ENCODE measurements at places on chromosomes 16 and 17.

DNA sequence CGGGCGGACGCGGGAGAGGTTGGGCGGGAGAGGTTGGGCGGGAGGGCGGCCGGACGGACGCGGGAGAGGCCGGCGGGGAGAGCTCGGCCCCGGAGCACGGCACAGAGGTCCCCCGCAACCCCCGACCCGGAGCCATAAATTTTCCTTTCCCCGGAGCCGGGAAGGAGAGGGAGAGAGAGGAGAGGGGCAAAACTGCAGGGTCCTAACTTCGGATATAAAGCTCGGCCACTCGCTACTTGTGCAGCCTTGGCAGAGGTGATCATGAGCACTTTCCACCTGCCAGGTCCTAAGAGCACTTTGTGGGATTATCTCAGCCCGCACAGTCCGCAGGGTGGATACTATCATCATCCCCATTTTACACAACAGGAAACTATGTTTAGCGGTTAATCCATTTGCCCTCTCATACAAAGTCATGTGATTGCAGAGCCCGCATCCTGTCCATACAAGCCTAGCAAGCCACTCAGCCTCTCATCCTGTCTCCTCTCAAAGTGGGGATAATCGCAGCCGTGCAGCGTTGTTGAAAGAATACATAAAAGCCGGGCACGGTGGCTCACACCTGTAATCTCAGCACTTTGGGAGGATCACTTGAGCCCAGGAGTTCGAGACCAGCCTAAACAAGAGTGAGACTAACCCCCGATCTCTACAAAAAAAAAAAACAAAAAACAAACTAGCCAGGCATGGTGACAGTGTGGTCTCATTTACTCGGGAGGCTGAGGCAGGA lies 780 bp upstream of the DCAKD start:
- peak; percentile 39 for DNase-seq

GRCh38 chr16:79253100-79253631 lies 347.4 kb downstream of the MAF start:
- DNase-seq, result no peak

GRCh38 chr17:56160422-56160821 lies 7.1 kb downstream of the ANKFN1 start:
- DNase-seq, result no peak

DNA sequence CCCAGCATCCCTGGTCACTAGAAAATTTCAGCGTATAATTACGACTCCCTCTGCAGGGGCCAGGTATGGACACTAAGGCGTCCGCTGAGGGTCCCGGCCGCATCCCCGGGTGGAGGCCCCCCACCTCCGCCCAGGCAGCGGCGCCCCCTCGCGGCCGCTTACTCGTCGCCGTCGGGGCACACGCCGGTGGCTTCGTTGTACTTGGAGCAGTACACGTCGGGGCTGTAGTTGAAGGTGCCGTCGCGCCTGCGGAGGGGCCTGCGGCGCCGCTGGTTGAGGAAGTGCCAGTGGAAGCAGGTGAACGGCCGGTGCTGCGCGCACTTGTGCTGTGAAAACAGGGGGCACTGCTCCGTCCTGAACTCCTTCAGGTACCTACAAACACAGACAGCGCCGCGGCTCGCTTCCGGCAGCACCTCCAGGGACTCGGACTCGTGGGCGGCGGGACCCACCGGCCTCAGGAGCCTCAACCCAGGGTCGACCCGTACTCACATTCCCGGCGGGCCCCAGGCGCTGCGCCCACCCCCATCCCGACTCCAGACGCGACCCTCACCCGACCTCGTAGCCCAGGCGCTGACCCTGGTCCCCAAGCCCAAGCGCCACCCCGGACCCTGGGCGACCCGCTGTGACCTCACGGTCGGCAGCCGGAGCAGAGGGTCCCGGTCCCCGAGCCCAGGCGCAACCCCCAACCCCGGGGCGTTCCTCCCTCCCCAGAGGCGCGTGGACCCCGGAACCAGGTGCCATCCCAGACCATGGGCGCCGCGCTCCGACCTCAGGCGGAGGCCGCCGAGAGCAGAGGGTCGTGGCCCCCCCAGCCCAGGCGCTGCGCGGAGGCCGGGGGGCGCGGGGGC lies 596 bp downstream of the UNKL start:
- peak; percentile 45 for DNase-seq

GRCh38 chr16:65249768-65250167 lies 127.9 kb upstream of the CDH11 start:
- DNase-seq, result no peak

DNA sequence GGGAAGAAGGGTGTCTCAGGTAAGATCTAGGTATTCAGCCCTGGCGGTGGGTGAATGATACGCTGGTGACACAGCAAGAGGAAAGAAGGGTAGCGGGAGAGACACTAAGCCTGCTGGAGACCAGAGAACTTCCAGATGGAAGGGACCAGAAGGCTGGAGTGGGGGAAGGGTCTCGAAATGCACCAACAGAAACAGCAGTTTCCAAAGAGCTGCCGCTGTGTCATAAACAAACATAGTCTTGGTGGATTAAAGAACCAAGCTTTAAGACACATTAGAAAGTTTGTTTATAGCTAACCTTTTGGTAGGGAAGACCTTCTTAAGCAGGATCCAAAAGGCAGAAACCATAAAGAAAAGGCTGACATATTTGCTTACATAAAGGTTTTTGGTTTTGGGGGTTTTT lies 20.9 kb downstream of the TRPV3 start:
- DNase-seq, result no peak

GRCh38 chr17:3921502-3922319 lies 5.4 kb upstream of the P2RX1 start:
- DNase-seq, result no peak

DNA sequence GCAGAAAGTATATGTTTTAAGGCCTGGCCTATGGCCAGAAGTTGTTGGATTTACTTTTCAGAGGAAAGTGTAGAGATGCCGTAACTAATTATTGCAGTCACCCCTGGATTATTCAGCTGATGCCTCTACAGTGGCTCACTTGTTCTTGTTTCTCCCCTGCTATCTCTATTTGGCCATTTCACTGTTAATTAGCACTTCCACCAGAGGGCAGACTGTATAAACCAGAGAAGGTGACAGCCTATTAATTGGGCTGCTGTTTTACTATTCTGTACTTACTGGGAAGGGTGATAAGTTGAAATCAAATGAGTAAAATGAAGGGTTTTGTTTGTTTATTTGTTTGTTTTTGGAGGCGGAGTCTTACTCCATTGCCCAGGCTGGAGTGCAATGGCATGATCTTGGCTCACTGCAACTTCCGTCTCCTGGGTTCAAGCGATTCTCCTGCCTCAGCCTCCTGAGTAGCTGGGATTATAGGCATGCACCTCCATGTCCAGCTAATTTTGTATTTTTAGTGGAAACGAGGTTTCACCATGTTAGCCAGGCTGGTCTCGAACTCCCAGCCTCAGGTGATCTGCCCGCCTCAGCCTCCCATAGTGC lies 66.0 kb downstream of the CDK12 start:
- DNase-seq, result no peak

- no peak for DNase-seq
Observed at GRCh38 chr17:7711051-7711755, 6.2 kb downstream of the EFNB3 start.

DNA sequence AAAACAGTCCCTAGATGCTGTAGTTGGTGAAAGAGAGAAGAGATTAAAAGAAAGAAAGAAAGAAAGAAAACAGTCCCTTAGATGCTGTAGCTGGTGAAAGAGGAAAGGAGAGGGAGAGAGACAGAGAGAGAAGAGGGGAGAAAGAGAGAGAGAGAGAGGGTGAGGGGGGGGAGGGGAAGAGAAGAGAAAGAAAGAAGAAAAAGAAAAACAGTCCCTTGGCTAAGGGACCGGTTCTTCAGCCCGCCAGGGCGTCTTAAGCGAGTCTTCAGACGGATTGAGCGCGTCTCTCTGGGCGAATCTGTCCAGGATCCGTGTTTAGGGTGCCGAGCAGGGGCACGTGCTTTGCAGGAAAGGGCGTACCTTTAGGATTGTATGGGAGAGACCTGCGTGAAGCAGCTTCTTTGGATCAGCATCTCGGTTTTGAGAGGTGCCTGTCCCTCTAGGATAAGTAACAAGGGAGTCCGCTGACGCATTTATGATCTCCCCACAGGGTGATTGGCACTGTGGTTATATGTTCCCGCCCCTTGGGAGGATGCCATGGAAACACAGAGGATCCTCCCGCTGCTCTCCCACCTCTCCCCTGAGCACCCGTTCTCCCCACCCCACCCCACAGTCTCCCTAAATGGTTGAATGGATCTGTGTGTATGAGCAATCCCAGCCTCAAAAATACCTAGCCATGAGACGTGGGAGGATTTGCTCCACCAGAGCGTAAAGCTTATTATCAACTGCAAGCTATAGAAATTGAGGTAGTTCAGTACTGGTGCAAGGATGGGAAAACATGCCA lies 16.7 kb downstream of the GNGT2 start:
- peak; percentile 32 for DNase-seq

DNA sequence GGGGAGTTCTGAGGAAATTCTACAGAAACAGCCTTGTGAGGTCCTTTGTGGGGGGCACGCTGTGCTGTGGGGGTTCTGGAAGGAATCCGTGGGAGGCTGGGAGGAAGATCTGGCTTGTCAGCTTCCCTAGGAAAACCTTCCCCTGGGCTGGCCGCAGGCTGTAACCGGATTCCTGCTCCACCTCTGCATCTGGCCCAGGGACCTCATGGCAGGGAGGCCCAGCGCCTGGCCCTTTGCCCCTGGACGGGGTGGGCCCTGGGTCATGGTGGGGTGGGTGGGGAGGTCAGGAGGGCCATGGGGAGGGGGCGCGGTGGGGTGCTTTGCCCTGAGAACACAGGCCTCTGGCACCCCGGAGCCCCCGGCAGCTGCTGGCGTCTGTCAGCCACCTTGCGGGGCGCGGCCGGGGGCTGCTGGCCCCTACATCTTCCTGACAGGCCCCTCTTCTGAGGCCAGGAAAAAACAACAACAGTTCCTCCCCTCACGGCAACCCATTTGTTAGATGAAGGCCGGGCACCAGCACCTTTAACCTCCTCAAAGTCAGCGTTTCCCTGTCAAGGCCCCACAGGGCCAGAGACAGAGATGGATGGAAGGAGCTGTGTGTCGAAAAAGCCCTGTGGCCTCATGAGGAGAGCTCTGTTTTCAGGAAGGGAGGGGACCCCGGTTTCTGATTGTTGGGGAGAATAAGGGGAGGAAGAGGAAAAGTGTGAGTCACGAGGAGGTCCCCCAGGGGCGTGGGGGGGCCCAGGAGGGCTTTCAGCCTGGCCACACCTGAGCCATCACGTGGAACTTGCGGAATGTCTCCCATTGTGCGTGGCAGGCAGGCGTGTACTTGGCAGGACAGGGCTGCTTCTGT lies 3.6 kb upstream of the MEOX1 start:
- no peak for DNase-seq

DNA sequence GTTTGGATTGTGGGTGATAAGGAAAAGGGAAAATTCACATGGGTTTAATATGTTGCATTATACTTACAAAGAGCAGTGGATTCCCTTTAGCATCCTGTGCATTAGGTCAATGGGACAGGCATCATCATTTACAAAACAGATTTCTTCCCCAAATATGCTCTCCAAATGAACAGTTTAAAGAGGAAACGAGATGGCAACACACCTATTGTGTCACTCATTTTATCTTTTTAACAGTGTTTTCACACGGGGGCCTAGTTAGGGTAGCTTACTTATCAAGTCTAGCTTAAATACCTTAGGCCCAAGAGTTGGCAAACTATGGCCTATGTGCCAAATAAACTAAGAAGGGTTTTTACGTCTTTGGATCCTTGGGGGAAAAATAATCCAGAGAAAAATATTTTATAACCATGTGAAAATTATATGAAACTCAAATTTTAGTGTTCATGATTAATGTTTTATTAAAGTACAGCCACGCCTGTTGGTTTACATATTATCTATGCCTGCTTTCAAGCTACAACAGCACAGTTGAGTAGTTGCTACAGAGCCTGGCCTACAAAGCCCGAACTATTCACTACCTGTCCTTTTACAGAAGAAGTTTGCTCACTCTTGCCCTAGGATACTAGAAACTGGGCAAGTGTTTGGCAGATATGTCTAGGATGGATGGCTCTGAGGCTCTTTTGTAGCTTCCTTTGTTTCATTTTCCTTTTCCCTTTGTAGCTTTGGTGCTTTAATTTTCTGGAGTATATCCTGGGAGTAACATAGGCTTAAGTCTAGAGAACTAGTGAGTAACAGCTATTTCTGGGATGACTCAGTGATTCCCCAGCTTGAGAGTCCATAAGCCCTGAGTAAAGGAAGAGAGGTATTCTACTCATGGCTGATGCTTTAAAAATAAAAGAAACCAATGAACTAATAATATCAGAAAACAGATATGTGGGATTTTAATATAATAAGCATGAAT lies 12.4 kb downstream of the NUP93 start:
- DNase-seq, result no peak

DNA sequence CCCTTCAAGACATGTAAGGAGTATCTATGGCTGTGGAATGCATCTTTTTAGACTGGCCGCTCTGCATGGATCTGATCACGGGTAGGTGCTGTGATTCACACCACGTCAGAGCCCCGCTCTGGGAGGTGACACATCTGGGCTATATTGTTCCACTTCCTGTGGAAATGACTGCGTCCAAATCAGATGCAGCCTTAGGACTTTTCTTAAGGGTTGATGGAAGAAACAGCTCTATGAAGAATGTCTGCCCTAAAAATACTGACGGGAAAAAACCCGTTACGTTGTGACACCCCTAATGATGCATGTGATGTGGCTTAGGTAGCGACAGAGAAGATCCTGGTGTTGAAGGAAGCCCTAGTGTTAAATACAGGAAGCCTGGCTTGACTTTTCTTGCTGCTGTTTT lies 12.2 kb downstream of the BANP start:
- no peak for DNase-seq

DNA sequence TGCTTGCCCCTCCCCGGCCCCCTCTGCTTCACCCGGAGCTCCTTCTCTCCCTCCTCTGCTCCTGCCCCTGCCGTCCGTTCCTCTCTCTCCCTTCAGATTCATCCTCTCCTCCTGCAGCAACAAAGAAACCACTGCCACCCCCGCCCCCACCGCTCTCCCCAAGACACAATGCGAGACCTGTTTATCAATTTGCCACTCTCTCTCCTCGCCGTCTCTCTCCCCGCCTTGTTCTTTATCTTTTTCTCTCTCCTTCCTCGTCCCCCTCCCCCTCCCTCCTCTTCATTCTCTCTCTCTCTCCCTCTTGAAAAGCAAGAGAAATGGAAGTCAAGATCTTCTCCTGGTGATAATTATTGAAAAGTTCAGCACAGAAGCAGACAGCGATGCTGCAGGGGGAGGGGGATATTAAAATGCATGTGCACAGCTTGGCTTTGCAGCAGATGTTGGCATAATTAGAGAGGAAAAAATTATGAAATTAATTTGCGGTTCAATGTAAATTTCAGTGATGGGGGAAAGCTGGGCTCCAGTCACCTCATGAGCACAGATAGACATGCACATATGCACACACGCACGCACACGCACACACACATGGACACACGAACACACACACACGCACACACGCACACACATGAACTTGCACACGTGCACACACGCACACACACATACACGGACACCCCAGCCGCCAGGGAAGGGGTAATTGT lies 58.1 kb upstream of the CBFA2T3 start:
- DNase-seq, result no peak

- no peak for DNase-seq
Observed at GRCh38 chr16:3842994-3843393, 37.5 kb downstream of the CREBBP start.

GRCh38 chr17:7435676-7436555 lies 681 bp downstream of the TMEM102 start:
- peak; percentile 82 for DNase-seq
